ENCODE measurements at places on chromosomes 6 and 20. TPM values are rescaled to one million over a fixed set of nuclear protein-coding genes. Genes with fewer than 3 reads are reported as not detected.

The BRPF3 gene
- total RNA-seq, result 43.4 TPM

The ARMC2 gene
- 3.9 TPM for total RNA-seq

- no peak for DNase-seq
Measured at GRCh38 chr6:37913210-37913609, 93.7 kb downstream of the ZFAND3 start.

GRCh38 chr20:8851446-8851845, 217.4 kb upstream of the PLCB4 start:
- no peak for DNase-seq

- no peak for DNase-seq
Measured at GRCh38 chr6:11185204-11185842, 47.1 kb downstream of the NEDD9 start.

DNA sequence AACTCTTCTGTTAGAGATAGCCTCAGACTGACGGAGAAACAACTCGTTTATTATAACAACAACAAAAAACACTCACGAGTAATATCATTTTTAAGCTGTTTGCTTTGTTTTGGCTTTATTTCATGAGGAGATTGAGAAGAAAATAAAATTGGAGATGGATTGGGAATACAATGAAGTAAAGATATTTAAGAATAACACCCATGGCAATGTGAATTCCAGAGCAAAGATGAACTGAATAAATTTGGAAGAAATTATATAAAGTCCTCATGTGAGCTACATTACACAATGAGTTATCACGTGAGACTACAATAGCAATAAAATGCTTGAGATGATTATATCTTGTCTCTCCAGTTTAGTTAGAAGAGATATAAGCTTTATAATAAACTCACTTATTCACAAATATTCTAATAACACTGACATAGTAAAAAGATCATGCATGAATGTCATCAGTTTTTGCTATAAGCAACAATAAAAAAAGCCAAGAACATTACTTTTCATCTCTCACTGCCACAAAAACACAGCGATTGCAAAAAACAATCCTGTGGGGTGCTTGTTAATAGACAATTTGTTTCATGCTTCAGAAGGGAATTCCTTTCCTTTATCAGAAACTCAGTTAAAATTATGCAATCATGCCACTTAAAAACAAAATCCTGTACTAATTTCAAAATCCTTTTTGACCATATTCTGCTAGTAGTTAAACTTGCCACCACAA, 696.7 kb upstream of the MARCKS start:
- no peak for DNase-seq

DNA sequence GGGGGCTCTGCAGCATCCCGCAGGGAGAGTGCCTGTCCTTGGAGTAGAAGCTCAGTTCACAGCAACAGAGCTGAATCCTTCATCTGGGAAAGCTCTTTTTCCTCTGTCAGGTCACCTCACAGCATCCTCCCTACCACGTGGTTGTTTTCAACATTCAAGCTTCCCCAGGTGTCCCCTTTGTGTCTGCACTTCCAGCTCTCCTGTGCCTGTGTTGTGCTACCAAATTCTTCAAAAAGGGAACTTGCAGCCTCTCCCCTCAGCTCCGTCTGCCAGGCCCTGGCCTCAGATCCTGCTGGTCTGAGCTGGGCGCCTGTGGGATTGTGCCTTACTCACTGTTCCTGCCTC, 108.4 kb downstream of the FOXF2 start:
- DNase-seq, result no peak

- no peak for DNase-seq
Measured at GRCh38 chr6:161137839-161138542, 135.9 kb downstream of the AGPAT4 start.

- no peak for DNase-seq
Measured at GRCh38 chr6:70739534-70739933, 71.9 kb downstream of the SMAP1 start.

DNA sequence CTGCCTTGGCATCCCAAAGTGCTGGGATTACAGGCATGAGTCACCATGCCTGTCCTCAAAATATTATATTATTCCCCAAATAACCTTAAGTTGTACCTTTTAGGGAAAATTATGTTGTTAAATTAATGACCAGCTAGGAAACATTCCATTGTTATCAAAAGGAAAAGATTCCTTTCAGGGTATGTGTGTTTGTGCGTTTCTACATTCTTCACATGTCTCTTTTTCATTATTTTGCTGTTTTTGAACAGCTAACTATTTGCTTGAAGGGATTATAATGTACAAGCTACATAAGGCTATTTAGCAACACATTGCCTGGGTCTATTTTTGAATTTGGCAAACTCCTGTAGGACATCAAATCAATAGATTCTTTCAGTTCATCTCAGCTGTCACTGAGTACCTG, 57.1 kb downstream of the GJA1 start:
- DNase-seq, result no peak

GRCh38 chr20:58010666-58011065, 217.8 kb downstream of the ANKRD60 start:
- peak; percentile 23 for DNase-seq

GRCh38 chr20:46811224-46812084, 83.2 kb upstream of the EYA2 start:
- DNase-seq, result no peak

DNA sequence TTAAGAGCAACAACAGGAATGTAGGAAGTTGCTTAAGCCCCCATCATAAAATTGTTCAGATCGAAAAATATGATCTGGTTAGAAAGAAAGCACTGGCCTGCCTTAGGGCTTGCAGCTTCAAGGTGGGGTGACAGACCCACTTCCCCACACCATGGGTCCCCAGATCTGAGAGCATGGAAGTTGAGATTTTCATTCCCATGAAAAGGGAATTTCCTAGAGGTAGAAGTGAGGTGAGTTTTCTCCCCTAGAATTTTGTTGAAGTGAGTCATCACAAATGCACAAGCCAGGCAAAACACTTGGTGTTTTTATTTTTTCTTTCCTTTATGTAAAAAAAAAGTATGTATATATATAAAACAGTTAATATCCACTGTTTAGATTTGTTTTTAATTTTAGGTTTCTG, 213.6 kb upstream of the SUPT3H start:
- no peak for DNase-seq

All from H9 (cell line).